ENCODE measurements at places on chromosomes 16 and 17. TPM values are rescaled to one million over a fixed set of nuclear protein-coding genes. Genes with fewer than 3 reads are reported as not detected.

The TNS4 gene
- 0.26 TPM for total RNA-seq

The BEAN1 gene
- total RNA-seq = 0.11 TPM

The KCNH6 gene
- total RNA-seq = not detected

The KRT32 gene
- not detected for total RNA-seq

The ABCA8 gene
- 23.7 TPM for total RNA-seq

The NAGS gene
- 0.43 TPM for total RNA-seq

The KRTAP3-1 gene
- not detected for total RNA-seq

The ITGB4 gene
- total RNA-seq = 0.54 TPM

The CD300LG gene
- total RNA-seq = not detected

The CDK5RAP3 gene
- total RNA-seq = 55.5 TPM

The CPHXL2 gene
- total RNA-seq = not detected

Measured in articular chondrocyte of knee joint (primary cell).